ENCODE measurements at places on chromosomes 1 and 21.

- DNase-seq, result no peak
Observed at GRCh38 chr1:158251163-158251562, 3.1 kb upstream of the CD1A start.

GRCh38 chr1:83581747-83582146 lies 417.2 kb downstream of the TTLL7 start:
- DNase-seq, result no peak

DNA sequence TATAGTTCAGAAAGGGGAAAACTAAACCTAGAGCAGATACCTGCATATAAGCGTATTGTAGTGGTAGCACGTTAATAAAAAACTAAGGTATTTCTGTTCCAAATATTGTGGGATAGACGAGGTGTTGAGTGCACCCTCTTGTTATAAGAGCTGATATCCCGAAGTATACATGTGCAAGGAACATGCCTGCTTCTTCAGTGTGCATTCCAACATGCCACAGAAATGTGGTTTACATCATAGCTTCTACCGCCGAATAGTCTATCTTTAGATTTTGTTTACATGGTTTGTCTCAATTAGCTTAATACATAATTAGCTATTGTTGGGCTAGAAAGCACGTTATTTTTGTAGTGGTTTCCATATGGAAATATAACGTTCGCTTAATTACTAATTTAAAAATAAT lies 2.2 kb downstream of the CHRM3 start:
- no peak for DNase-seq

- peak; percentile 64 for DNase-seq
Observed at GRCh38 chr1:177065430-177065829, 99.1 kb downstream of the ASTN1 start.

GRCh38 chr1:111633736-111634247 lies 14.2 kb downstream of the RAP1A start:
- DNase-seq, result no peak

DNA sequence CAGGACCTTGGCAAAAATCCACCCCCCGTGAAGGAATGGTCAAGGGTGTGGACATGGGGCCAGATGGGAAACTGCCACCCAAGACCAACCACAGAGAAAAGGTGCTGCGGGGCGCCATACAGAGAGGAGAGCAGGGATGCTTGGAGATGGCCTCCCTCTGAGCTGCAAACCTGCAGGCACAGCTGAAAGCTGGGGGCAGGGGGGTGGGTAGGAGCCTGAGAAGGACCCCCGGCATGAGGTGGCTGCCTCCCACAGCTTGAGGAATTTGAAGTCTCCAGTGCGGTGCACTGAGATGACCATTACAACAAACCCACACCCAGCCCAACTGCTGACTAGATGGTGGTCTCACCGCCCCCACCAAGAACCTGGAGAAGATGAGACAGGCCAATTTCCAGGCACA lies 84.8 kb downstream of the WDR4 start:
- DNase-seq, result no peak

DNA sequence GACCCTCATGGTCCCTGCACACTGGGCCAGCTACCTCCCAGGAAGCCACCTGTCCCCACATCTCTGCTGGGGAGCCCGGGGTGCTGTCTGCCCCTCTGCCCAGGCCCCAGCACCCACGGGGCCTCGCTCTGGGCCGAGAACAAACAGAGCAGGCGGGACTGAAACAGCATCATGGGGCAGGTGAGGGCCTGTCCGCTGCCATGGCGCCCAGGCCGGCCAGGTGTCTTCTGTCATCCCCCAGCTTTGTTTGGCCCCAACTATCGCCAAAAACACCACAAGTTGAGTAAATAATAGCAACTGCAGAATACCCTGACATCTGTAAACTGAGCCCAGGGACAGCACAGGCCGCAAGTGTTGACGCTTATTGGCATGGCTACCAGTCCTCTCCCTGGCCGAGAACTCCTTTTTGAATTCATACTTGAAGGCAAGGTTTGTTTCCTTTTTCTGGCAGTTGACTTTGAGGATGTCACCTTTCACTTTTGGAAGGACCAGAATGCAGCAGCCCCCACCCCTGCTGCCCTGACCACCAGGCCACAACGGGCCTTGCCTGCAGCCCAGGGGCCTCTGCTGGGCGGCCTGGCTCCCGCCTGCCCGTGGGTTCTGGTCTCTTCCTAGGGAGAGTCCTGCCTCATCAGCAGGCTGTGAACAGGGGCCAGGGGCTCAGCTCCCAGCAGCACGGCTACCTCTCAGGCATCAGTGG lies 152.7 kb downstream of the CASZ1 start:
- DNase-seq, result no peak

GRCh38 chr21:41703857-41704501 lies 62.9 kb downstream of the RIPK4 start:
- DNase-seq, result no peak

GRCh38 chr1:41384579-41384978 lies 23.3 kb downstream of the FOXO6 start:
- DNase-seq, result no peak

- no peak for DNase-seq
Observed at GRCh38 chr1:67937651-67938050, 104.4 kb upstream of the GNG12 start.

- DNase-seq, result no peak
Observed at GRCh38 chr1:155392898-155393411, 72.3 kb downstream of the RUSC1 start.
